EH (cell line): ENCODE measurements at places on chromosomes 11 and 22.

DNA sequence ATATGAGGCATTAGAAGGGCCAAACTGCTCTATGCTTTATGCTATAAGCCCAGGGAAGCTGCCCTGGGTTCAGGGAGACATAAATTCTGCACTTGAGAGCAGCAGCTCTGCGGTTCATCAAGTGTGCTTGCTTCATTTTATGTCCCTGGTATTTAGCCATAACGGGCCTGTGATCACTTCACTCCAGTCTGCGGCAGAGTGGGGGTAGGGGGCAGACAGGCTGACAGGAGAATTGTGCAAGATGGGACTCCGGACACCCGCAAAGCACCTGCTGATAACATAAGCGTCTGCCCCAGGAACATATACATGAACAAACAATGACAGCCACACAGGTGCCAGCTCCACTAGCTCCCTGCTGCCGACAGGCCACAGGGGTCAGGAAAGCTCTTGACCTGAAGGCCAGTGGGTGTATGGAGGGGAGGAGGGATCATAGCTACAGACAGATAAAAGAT, 56.1 kb downstream of the SMCO4 start:
- no peak for DNase-seq

DNA sequence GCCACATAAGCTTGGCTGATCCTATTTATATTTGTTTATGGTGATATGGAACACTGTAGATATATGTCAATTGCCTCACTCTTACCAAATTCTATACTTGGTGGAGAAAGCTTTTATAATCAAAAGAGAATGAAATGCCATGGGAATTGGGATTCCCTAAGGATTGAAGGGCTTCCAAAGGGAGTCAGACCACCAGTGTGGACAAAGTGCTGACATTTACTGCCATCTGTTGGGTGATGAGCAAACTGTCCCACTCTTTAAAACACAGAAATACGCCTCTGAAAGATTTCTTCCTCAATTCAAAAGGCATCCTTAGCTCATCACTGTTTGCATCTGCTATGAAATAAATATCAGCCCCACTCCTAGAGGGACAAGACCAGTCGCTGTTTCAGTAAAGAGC, 7.1 kb downstream of the SLC1A2 start:
- DNase-seq, result peak; percentile 40

GRCh38 chr11:72038491-72038890, 39.8 kb downstream of the IL18BP start:
- peak; percentile 87 for DNase-seq

GRCh38 chr11:116687458-116688201, 85.2 kb downstream of the BUD13 start:
- peak; percentile 1 for DNase-seq

DNA sequence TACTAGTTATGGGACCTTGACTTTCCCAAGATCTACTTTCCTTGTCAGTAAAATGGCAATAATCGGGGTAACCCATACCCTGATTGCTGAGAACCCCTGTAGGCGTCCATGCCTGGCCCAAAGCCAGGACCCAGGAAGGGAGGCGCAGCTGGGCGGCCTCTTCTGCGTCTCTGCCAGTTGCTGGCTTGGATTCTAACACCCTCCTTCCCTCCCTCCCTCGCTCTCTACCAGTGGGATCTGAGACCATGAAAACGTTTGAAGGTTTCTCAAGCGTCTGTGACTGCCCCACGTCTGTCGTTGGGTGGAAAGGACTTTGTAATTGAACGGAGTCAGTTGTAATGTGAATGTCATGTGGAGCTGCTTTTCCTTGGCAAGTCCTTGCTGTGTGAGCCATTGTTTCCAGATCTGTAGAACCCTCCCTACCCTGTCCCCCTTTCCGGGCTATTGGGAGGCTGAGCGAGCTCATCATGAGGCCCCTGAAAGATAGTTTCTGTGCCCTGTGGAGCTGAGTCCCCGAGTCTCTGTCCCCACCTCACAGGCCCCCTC, 47.8 kb downstream of the PARVB start:
- DNase-seq, result no peak

- no peak for DNase-seq
Observed at GRCh38 chr22:19592464-19592863, 68.3 kb upstream of the CLDN5 start.

DNA sequence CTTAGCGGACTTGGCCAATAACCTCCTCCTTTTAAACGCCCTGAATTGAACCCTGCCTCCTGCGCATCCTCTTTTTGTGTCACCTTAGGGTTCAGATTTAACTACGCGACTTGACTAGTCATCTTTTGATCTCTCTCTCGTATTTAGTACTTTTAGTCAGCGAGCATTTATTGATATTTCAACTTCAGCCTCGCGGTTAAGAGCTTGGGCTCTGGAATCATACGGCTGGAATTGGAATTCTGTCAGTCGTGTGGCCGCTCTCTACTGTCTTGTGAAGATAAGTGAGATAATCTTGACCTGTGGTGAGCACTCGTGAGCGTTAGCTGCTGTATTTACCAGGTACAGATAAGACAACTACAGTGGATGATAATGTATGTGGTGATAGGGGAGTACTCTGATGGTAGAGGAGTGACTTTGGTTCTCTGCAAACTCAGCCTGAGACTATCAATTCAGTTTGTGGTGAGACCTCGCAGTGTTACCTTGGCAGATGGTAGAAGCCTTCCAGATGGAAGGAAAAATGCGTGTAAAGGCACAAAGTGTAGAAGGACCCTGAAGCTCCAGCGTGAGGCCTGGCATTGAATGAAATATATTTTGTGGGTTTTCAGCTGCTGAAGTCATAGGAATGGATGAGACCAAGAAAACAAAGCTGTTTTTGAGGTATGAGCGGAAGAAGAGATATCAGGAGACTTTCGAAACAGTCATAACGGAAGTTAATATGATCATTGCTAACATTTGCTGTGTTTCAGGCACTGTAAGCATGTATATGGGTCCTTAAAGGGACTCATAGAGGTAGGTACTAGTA, 682 bp downstream of the ATM start:
- peak; percentile 9 for DNase-seq

DNA sequence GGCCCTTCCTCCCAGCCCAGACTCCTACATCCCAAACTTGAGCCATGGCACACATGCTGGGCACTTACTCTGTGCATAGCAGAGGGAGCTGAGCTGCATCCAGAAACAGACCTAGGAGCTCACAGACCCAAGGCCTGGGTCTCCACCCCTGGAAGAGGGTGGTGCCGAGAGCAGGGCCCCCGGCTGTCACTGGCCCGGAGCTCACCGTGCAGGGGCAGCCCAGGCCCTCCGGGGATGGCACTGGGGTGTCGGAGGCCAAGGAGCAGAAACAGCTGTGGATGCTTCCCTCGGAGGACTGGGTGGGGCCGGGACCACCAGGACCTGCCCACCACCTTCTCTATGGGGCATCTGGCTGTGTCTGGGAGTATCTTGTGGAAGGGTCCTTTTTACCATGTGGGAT, 4.3 kb upstream of the APOBEC3A start:
- DNase-seq, result no peak

DNA sequence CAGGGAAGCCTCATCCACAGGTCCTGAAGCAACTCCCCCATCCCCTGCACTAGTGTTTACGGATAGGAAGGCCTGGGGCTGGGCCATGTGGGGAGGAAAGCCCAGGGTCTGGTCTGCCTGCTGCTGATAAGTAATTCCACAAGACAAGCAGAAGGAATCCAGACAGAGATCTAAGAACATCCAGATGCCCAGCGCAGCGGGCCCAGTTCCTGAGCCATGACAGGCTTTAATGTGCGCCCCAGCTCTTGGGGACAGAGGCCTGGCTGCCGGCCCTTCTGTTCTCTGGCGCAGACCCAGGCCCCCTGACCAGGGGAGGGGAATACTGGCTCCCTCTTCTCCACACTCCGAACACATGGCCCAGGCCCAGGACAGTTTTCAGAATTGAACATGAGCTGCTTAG, 28.8 kb upstream of the ETS1 start:
- DNase-seq, result no peak

- no peak for DNase-seq
Observed at GRCh38 chr11:35918716-35919115, 25.1 kb upstream of the LDLRAD3 start.

GRCh38 chr11:35477901-35478300, 47.5 kb downstream of the PAMR1 start:
- no peak for DNase-seq

GRCh38 chr11:57310630-57311086, 14.1 kb downstream of the TNKS1BP1 start:
- DNase-seq, result no peak

- peak; percentile 79 for DNase-seq
Observed at GRCh38 chr22:37454857-37455686, 27.8 kb upstream of the ELFN2 start.

- DNase-seq, result no peak
Observed at GRCh38 chr22:40385036-40385782, 14.8 kb downstream of the SGSM3 start.

DNA sequence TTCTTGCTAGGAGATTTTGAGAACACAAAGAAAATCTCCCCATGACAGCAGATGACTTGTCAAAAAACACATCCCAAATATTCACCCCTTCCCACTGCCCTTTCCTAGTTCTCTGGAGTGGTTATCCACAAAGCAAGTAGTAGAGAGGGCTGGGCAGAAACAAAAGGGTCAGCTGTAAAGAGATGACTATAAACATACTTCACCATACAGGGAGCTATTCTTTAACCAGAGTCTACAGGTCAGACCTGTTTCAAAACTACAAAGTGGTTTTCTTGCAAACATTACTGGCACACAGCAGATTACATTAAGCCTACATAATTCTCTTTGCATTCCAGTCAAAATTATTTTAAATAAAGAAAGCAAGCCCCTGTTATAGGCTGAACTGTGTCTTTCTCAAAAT, 47.7 kb upstream of the NFRKB start:
- DNase-seq, result no peak

DNA sequence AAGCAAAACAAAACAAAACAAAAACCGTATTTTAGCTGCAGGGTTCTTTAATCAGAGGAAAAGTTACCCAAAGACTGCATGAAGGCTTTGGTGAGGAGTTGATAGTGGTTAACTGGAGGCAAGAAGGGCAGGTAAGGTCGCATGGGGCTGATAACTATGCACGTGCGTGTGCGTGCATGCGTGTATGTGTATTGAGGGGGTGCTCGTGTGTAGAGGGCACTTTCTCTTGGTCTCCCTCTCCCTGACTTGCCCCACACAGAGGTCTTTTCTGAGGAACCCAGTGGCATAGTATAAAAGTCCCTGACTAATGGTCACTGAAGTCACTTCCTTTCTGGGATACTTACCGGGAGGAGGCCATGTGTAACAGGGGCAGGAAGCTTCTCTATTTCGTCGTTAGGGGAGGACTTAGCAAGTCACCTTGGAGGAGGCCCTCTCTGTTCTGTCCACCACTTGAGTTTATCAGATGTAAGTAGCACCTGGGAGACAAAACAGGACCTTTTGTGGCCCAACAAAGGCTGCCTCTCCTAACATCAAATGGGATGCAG, 20.1 kb upstream of the FCHSD2 start:
- no peak for DNase-seq

DNA sequence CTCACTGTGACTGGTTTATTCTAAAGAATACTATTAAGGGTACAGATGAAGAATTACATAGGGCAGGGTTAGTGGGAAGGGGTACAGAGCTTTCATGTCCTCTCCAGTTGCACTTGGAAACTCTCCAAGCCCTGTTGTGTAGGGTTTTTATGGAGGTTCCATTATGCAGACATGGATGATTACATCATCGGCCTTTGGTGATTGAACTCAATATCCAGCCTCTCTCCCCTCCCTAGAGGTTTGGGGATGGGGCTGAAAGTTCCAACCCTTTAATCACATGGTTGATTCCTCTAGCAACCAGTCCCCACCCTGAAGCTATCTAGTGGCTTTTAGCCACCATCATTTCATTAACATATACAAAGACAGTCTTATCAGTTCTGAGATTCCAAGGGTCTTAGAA, 472.6 kb downstream of the BUD13 start:
- DNase-seq, result no peak

DNA sequence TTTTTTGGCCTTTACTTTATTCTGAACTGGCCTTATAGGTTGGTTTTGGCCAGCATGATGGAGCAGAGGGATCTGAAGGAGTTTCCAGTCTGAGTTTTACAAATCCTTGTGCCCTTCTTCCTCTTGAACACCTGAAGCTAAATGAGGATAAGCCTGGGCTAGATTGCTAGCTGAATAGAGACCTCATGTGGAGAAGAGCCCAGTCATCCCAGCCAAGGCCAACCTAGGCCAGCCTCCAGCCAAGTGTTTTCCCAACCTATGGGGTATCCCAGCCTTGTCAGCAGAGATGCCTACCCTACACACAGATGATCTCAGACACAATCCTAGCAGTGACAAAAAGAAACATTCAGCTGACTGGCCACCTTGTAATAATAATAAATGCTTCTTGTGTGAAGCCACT, 966 bp upstream of the CASP12 start:
- DNase-seq, result no peak
